Metanephros (tissue), 2 donors: ENCODE measurements at places on chromosomes 5 and 9. TPM values are rescaled to one million over a fixed set of nuclear protein-coding genes. Genes with fewer than 3 reads are reported as not detected.

Gene NIM1K
- 0.70 TPM for total RNA-seq

Gene ROR2
- 31.0 TPM for total RNA-seq

Gene OR1L8
- total RNA-seq = not detected

Gene SPDL1
- 11.4 TPM for total RNA-seq
